Kidney glomerular epithelial cell (primary cell): ENCODE measurements at places on chromosomes 3 and 15.
A peak's percentile ranks its signal among the peaks of the same experiment; 100 is the strongest.

DNA sequence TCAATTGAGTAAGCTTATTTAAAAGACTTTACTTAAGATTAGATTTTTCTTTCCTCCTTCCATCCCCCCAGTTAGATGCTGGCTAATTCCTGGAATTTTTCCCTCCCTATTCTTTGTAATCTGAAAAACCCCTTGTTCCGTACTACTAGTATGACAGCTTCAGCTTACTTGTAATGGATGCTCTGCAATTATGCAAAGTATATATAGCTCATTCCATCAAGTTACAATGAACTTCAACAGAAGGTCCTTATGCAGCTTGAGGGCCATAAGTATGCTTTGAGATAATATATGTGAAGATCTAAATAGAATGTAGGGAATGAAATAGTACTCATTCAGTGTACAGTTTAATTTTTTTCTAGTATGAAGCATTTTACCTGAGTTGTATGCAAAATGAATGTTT is 398.3 kb upstream of the NAALADL2 start:
- DNase-seq, result no peak

DNA sequence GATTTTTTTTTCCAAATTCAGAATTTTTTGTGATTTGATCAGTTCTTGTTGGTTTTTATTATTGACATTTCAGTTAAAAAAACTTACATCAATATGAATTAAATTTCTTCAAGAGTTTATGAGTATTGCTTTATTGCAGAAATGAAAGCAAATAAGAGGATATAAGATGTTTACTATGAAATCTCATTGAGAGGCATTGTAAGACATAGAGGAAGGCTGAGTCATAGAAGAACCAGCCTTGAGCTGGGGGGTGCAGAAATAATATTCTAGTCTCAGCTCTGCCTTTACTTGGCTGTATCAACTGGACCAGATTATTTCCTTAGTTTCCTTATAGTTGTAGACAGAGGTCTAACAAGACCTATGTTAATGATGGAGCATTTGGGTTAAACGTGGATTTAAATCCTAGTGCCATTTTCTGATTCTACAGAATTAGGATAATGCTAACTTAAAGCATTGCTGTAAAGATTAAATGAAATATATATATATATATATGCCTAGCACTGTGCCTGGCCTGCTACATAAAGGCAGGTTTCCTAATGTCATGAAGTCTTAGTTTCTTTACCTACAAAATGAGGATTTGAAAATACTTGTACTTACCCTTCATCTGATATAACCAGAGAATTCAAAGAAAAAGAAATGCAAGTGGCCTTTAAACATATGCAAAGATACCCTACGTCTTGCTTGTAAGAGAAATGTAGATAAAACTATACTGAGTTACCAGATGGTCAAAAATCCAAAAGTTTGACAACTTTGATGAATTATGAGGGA is 7.3 kb downstream of the FAM98B start:
- no peak for DNase-seq

DNA sequence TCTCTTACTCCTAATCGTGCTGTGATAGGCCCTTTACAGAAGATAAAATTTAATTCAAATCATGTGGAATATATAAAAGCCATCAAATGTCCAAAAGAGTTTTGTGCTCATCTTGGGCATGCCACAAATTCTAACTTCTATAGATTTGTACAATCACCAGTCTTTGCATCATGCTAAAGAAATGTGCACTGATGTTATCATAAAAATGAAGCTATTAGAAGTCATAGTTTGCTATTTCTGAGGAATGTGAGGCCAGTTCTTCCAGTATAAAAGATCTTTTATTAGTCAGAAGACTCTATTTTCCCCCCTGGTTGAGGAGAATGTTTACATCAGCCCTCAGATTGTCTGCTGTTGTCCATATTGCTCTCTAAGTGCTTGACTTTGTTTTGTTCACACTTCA is 2.1 kb upstream of the ANXA2 start:
- DNase-seq, result no peak

DNA sequence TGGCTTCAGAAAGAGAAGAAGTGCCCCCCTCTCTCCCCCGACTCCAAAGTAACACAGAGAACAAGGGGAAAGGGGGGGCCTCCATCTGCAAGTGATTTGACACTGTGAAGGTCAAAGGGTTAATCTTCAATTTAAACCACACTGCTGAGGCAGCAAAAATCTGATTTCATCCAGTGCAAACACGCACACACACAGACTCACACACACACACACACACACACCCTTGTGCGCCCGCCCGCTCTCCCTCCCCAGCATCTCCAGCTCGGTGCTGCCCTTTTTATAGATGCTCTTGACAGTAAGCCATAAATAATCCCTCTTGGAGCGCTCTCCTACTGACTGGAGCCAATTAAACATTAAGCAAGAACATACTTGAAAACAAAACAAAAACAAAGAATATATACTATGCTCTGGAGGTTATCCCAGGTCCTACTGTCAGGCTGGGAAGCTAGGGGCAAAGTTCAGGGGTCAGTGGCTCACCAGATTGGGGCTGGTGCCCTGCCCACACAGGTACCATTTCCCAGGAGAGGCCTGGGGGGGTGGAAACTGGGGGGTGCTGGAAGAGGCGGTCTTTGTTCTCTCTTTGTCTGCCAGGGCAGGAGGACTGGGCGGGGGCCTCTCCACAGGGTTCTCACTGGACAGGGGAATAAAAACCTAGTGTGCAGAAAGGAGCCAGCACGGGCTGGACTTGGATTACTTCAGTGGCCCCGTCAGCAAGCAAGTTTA is 16.3 kb downstream of the BMF start:
- peak; percentile 74 for DNase-seq

GRCh38 chr3:31906182-31906581 is 74.9 kb downstream of the OSBPL10 start:
- DNase-seq, result no peak

DNA sequence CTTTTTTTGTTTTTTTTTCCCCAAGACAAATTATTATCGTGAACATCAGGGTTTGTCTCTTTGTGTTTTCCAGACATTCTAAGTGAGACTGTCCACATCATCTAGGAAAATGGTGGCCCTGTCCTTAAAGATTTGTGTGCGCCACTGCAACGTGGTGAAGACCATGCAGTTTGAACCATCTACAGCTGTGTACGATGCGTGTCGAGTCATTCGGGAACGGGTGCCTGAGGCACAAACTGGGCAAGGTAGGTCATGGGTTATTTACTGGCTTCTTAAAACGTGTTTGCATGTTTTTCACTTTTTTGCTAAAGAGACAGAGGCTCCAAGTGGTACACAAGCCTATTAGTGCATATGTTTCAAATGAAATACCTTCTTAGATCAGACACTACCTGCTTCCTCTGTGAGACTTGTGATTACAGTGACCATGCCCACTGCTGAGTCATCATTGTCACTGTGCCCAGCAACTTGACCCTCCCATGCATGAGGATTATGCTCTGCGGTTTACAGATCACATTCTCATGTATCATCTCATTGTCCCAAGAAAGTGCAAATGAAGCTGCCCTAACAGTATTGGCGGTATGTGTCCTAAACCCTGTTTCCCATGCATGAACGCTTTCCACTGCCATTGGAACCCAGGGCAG is 395.2 kb upstream of the TPM1 start:
- DNase-seq, result peak; percentile 86

DNA sequence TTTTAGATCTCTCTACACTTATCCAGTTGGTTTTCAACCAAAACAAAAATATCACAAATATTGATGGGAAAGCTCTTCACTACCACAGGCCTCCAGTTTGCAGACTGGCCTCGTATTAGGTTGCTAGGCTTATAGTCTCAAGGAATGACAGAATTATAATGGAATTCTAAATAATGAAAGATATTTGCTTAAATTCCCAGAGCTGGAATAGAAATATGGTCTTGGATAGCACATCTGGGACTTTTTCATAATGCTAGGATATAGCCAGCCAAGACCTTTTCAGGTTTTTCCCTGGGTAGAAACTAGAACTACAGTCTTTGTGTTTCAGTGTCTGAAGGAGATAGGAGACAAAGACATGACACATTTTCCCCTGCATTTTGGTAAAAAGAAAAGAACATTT is 121.9 kb upstream of the STAC start:
- DNase-seq, result no peak

- no peak for DNase-seq
These were observed 34.5 kb downstream of the ACAA1 start for GRCh38 chr3:38102444-38102814.

DNA sequence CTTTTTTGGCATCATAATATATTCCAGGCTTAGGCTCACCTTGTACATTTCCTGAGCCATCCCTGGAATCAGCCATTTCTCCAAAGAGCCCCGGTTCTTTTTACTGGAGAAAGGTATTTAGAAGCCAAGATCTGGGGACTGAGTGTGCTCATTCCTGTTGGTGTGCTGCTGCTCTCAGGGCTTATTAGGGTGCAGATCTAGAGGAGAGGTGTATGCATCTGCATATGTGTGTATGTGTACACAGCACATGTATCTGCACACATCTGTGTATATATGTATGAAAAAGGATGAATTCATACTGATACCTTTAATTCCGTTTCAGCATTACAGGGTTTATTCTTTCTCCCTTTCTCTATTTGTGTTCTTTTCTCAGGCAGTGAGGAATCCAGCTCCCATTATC is 162.1 kb upstream of the BHLHE40 start:
- DNase-seq, result no peak

- no peak for DNase-seq
These were observed 35.7 kb downstream of the MGA start for GRCh38 chr15:41695750-41696436.

GRCh38 chr3:2148561-2149340 is 50.1 kb downstream of the CNTN4 start:
- no peak for DNase-seq

GRCh38 chr3:195905970-195906864 is 2.1 kb downstream of the TNK2 start:
- DNase-seq, result no peak

DNA sequence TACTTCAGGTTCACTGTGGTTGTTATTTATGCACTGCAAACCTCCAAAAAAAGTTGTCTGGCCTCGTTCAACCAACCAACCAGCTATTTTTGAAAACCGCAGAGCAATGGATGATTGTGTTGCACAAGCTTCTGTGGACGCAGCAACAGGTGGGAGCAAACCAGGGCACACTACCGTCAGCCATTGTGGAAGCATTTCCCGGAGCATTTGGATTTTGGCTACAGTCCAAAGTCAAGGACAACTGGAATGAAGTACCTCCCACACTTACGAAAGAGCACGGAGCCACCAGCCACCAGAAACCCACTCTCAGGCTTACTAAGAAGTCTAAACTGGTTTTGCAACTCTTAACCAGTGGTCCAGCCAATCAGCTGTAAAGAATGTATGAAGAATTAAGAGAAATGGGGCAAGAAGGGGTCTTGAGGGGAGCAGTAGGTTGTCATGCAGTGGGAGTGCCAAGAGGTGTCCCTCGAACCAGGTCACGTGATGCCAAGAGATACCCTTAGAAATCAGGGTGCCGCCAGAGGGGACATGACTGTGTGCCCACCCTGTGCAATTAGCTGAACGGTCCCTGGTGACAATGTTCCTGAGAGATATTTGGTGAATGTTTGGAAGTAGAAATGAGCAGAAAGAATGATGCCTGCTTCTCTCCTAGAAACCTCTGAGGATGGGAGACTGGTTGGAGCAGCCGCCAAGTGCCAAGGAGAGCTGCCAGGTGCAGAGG is 68.9 kb upstream of the PCSK6 start:
- no peak for DNase-seq

DNA sequence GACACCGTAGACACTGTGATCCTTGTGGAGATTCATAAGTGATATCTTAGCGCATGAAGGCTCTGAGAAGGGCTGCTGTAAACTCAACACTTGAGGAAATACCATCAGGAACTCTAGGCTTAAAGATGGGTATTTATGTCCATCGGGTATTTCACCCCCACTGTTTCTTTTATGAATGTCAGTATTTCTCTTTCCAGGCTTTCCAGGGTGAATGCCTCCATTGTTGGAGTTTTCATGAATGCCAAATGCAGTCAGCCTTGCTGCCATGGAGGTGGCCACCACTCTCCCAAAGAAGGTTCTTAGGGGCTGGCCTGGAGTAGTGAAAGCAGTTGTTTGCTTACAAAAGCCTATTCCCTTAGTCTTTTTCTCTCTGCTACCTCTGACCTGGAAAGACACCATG is 259.2 kb downstream of the SLCO3A1 start:
- DNase-seq, result no peak

- peak; percentile 27 for DNase-seq
These were observed 79.7 kb downstream of the FBN1 start for GRCh38 chr15:48565560-48566482.

- DNase-seq, result no peak
These were observed 19.5 kb downstream of the FAM43A start for GRCh38 chr3:194705227-194705626.

DNA sequence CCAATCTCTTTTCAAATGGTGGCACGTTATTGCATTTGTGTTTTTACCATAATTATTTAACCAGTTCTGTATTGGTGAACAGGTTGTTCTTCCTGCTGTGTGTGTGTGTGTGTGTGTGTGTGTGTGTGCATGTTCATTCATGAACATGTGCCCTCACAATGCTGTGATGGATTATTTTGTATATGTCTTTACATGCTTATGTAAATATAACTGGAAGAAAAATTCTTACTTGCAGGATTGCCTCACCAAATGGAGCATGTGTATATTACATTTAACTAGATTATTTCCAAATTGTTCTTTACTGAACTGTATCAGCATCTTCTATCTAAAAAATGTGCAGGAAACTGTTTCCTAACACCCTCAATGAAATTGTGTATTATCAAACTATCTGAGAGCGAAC is 175.2 kb upstream of the ZPLD1 start:
- no peak for DNase-seq

- DNase-seq, result no peak
These were observed 1.7 kb downstream of the LYSMD4 start for GRCh38 chr15:99731336-99732123.

- DNase-seq, result peak; percentile 50
These were observed 8.8 kb downstream of the TMEM40 start for GRCh38 chr3:12750223-12750622.

DNA sequence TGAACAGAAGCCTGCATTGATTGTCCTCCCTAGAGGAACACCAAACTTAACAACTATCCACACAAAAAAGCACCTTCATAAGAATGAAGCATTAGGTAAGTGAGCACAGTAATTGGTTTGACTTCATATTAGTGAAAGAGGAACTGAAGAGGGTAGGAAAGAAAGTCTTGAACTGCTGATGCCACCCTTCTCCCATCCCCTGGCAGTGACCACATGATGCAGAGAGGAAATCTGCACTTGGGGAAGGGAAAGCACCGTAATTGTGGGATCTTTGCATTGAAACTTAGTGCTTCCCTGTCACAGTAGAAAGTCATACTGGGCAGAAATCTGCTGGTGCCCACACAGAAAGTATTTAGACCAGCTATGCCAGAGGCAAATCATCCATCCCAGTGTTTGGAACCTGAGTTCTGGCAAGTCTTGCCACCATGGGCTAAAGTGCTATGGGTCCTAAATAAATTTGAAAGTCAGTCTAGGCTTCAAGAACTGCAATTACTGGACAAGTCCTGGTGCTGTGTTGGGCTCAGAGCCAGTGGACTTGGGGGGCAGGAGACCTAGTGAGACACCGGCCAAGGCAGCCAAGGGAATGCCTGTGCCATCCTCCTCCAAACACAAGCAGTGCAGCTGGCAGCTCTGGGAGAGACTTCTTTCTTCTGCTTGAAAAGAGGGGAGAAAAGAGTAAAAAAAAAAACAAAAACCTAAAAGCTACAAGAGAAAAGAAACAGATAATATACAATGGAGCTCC is 63.6 kb downstream of the SLC15A2 start:
- no peak for DNase-seq
